Osteocyte (in vitro differentiated cells): ENCODE measurements at places on chromosomes 3 and 15. TPM values are rescaled to one million over a fixed set of nuclear protein-coding genes. Genes with fewer than 3 reads are reported as not detected.

- H3K4me3 ChIP-seq = no peak overlapping the region
- no peak for DNase-seq
- H3K27ac ChIP-seq = no peak overlapping the region
- H3K4me1 ChIP-seq = no peaks in the 10 kb centered on the region
- H3K27me3 ChIP-seq = no peaks in the 10 kb centered on the region
- H3K36me3 ChIP-seq = no peaks in the 10 kb centered on the region
Observed at GRCh38 chr15:77598644-77599043, 34.1 kb downstream of the LINGO1 start.

GRCh38 chr3:133578548-133579191 lies 5.2 kb downstream of the CDV3 start:
- H3K4me1 ChIP-seq = peaks cover 44% of the 10 kb centered on the region
- H3K27ac ChIP-seq = peak overlapping the region; percentile 18
- no peak for DNase-seq
- peaks cover 45% of the 10 kb centered on the region for H3K36me3 ChIP-seq

DNA sequence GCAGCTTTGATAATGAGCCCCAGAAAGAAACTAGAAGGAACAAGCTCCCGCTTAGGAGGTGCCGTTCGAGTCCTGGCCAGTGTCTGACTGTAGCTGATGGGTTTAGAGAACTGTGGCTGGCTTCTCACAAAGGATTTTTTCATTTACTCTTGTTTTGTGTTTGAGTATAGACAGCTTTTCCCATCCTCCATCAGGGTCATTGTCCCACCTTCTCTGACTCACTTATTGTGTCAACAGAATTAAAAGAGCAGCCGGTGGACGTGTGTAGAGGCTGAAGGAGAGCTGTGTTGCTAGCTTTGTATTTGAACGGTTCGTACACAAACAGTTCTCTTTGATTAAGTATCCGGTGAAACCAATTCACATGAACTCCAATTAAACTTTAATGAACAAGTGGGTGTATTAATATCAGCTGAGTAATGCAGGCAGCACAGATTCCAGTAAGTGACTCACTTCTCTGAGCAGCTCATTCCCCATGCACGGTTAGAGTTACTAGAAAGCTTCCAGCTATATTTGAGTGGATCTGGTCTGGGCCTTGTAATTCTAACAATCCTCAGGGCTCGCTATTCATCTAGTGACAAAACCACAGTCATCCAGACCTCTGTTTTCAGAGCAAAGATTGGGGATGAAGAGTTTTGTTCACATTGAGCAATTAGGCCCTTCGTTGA lies 141.0 kb downstream of the LPP start:
- H3K27me3 ChIP-seq = no peaks in the 10 kb centered on the region
- DNase-seq = no peak
- H3K27ac ChIP-seq = peak overlapping the region; percentile 96
- H3K36me3 ChIP-seq = peaks cover 5% of the 10 kb centered on the region
- peak overlapping the region; percentile 26 for H3K4me3 ChIP-seq

- DNase-seq = no peak
- no peaks in the 10 kb centered on the region for H3K36me3 ChIP-seq
- peaks cover 21% of the 10 kb centered on the region for H3K27me3 ChIP-seq
- H3K4me1 ChIP-seq = no peaks in the 10 kb centered on the region
- H3K4me3 ChIP-seq = no peak overlapping the region
- no peak overlapping the region for H3K27ac ChIP-seq
Observed at GRCh38 chr3:70400194-70400593, 87.8 kb upstream of the MDFIC2 start.

DNA sequence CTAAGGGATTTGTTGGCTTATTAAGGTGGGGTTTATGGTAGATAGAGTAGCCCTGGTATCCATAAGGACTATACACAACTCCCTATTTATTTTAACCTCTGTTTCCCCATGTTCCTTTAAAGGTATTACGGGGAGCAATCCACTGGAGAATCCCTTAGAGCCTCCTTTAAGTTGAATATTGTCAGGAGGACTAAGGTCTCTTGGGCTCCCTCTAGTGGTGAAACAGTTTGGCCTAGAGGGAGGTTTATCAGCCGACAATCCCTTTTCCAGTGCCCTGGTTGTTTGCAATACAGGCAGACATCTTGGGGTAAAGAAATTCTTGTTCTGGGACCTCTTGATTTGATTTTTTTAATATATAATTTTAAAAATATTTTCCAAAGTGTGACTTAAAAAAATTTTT lies 12.9 kb downstream of the OPA1 start:
- H3K27ac ChIP-seq = no peak overlapping the region
- peaks cover 7% of the 10 kb centered on the region for H3K36me3 ChIP-seq
- no peaks in the 10 kb centered on the region for H3K27me3 ChIP-seq
- no peak overlapping the region for H3K4me3 ChIP-seq
- no peak for DNase-seq

- peaks cover 4% of the 10 kb centered on the region for H3K36me3 ChIP-seq
- no peak overlapping the region for H3K27ac ChIP-seq
- no peak overlapping the region for H3K4me3 ChIP-seq
Observed at GRCh38 chr3:101204246-101204645, 116.1 kb downstream of the IMPG2 start.

DNA sequence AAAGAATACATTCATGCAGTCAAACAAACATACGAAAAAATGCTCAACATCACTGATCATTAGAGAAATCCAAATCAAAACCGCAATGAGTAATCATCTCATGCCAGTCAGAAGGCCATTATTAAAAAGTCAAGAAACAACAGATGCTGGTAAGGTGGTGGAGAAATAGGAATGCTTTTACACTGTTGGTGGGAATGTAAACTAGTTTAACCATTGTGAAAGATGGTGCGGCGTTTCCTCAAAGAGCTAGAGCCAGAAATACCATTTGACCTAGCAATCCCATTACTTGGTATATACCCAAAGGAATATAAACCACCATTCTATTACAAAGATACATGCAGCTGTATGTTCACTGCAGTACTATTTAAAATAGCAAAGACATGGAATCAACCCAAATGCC lies 330.4 kb downstream of the EDEM1 start:
- H3K4me3 ChIP-seq = no peak overlapping the region
- H3K4me1 ChIP-seq = no peaks in the 10 kb centered on the region
- no peaks in the 10 kb centered on the region for H3K36me3 ChIP-seq
- H3K27ac ChIP-seq = no peak overlapping the region

DNA sequence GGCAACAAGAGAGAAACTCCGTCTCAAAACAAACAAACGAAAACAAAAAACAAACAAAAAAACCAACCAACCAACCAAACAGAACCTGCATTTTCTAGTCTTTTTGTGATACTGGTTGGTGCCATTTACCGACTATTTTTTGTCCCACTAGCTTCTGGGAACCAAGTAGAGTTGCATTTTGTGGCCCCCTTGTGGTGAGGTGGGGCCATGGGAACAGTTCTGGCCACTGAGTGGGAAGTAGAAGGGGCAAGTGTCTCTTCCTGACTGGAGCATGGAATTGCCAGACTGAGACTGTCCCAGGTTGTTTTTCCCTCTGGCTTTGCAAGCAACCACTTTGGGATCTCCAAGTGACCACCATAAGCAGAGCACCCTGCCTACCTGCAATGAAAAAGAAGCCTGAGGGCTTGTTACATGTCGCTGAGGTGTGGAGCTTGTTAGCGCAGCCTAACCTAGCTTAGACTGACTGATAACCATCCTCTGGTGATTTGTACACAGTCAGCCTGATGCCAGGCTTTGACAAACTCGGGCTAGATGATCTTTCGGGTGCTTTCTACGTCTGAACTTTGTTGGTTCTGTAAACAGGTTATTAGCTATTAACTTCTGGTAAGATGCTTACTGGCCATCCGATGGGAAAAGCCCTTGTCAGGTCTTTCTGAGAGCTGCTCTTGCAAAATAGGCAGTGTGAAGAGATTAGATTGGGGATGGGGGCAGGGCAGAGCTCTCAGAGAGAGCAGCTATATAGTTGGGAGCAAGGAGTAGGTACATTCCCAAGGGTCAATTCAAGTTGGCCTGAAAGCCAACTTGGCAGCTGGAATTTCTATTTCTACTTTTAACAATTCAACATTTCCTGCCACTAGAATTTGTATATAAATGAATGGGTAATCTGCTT lies 172.2 kb downstream of the SSR3 start:
- no peak overlapping the region for H3K4me3 ChIP-seq
- no peak overlapping the region for H3K27ac ChIP-seq

DNA sequence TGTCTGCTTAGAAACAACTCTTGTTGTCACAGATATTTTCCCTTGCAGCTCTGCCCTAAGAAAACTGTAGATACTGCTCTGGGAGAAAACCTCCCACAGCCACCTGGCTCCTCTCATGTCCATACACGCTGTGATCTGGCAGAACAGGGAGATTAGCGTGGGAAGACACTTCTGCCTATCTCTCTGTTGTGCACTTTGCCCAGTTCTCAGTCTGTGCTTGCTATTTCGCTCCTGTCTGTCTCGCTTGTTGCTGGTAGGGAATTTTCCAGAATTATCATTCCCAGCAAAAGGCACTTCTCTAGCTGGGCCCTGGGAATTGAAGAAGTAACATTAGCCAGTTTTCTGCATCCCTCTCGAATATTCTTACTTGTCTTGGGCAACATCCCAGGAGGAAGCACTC lies 8.1 kb upstream of the GATM start:
- no peak for DNase-seq
- no peak overlapping the region for H3K27ac ChIP-seq
- no peaks in the 10 kb centered on the region for H3K36me3 ChIP-seq

GRCh38 chr15:76360416-76360815 lies 23.8 kb downstream of the ISL2 start:
- no peaks in the 10 kb centered on the region for H3K4me1 ChIP-seq
- peaks cover 3% of the 10 kb centered on the region for H3K27me3 ChIP-seq
- H3K36me3 ChIP-seq = no peaks in the 10 kb centered on the region

GRCh38 chr3:127940116-127940515 lies 25.1 kb downstream of the KBTBD12 start:
- peaks cover 5% of the 10 kb centered on the region for H3K27me3 ChIP-seq
- peaks cover 5% of the 10 kb centered on the region for H3K36me3 ChIP-seq
- DNase-seq = no peak

- no peaks in the 10 kb centered on the region for H3K4me1 ChIP-seq
- H3K36me3 ChIP-seq = no peaks in the 10 kb centered on the region
- no peak overlapping the region for H3K27ac ChIP-seq
- peaks cover 14% of the 10 kb centered on the region for H3K27me3 ChIP-seq
Observed at GRCh38 chr3:167973901-167974300, 121.8 kb downstream of the GOLIM4 start.

DNA sequence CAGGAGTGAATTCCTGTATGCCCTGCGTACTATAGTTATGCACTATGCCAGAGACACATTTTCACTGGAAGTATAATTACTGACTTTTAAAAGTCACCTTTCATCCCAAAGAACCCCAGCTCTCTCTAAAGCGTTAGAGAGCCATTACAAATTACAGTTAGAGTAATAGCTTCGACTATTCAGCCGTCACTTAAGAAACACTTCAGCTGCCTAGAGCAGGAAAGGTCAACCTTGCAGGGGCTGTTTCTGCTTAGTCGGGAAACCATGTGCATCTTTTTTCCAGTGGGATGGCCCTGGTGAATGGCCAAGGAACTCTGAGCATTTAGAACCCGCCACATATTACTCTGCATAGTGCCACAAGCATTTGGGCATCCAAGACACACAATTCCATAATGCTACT lies 235.9 kb downstream of the ARRDC4 start:
- H3K36me3 ChIP-seq = no peaks in the 10 kb centered on the region
- no peak for DNase-seq
- no peaks in the 10 kb centered on the region for H3K4me1 ChIP-seq
- no peak overlapping the region for H3K4me3 ChIP-seq
- peaks cover 5% of the 10 kb centered on the region for H3K27me3 ChIP-seq
- H3K27ac ChIP-seq = no peak overlapping the region

DNA sequence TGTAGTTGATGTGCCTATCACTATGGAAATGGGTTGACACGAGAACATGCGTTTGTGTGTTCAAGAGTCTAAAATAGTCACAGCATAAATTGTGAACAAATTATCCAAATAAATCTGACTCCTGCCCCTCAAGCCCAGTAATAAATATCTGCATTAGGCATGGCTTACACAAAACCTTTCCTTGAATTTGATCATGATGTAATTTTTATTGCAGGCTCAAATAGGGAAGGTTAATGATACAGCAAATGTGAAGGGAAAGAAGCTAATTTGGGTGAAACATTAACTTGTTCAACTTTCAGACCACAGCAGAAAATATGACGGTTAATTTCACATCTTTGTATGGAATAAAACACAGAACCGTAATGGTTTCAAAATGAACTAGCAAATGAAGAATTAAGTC lies 74.6 kb downstream of the WNT5A start:
- H3K4me3 ChIP-seq = no peak overlapping the region
- no peaks in the 10 kb centered on the region for H3K27me3 ChIP-seq
- H3K27ac ChIP-seq = no peak overlapping the region
- no peaks in the 10 kb centered on the region for H3K36me3 ChIP-seq

- H3K4me3 ChIP-seq = no peak overlapping the region
- no peaks in the 10 kb centered on the region for H3K36me3 ChIP-seq
- H3K4me1 ChIP-seq = no peaks in the 10 kb centered on the region
- no peak for DNase-seq
- no peaks in the 10 kb centered on the region for H3K27me3 ChIP-seq
- H3K27ac ChIP-seq = no peak overlapping the region
Observed at GRCh38 chr15:97446138-97446537, 514.4 kb upstream of the ARRDC4 start.

DNA sequence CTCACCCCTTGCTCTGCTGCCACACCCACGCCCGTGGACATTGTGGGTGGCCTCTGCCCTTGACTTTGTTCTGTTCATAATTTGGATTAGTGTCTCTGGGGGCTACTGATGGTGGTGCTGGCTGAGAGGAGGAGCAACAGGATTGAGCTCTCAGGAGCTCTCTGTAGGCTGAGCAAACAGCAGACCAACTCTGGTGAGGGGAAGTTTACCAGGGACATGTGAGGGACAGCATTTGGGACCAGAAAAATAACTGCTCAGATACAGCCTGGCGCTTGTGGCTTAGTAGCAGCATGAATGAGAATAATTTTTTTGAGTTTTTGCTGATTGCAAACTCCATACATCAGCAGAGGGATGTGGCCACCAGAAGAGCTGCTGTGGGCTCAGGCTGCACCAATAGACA lies 14.8 kb downstream of the PPCDC start:
- no peak for DNase-seq
- peaks cover 20% of the 10 kb centered on the region for H3K36me3 ChIP-seq
- no peak overlapping the region for H3K27ac ChIP-seq
- no peaks in the 10 kb centered on the region for H3K27me3 ChIP-seq

SLCO2A1 gene
- 9.8 and 10.7 TPM in 2 replicates for total RNA-seq

EPB42 gene
- not detected in 2 replicates for total RNA-seq

RLBP1 gene
- not detected in 2 replicates for total RNA-seq

CLRN1 gene
- total RNA-seq = not detected in 2 replicates

SH2D7 gene
- total RNA-seq = not detected in 2 replicates

ZNF592 gene
- total RNA-seq = 30.1 and 31.0 TPM in 2 replicates

AVEN gene
- total RNA-seq = 12.5 and 14.8 TPM in 2 replicates

HESX1 gene
- 1.3 and 2.0 TPM in 2 replicates for total RNA-seq

SLCO3A1 gene
- 0.86 and 1.3 TPM in 2 replicates for total RNA-seq

SAXO2 gene
- 1.4 and 2.0 TPM in 2 replicates for total RNA-seq

CAMK2N2 gene
- 1.8 and 2.0 TPM in 2 replicates for total RNA-seq

CCDC9B gene
- total RNA-seq = 18.0 and 21.6 TPM in 2 replicates

COMMD4 gene
- 96.6 and 99.0 TPM in 2 replicates for total RNA-seq

PLS1 gene
- total RNA-seq = 0.78 and 1.5 TPM in 2 replicates

JAGN1 gene
- 28.5 and 31.5 TPM in 2 replicates for total RNA-seq

C3orf33 gene
- 3.2 and 3.9 TPM in 2 replicates for total RNA-seq

WDR49 gene
- total RNA-seq = 0.31 TPM in 1 of 2 replicates, not detected in the other

PPIP5K1 gene
- 26.1 and 34.5 TPM in 2 replicates for total RNA-seq
